GM06990 (cell line): ENCODE measurements at places on chromosomes 7 and 10.

DNA sequence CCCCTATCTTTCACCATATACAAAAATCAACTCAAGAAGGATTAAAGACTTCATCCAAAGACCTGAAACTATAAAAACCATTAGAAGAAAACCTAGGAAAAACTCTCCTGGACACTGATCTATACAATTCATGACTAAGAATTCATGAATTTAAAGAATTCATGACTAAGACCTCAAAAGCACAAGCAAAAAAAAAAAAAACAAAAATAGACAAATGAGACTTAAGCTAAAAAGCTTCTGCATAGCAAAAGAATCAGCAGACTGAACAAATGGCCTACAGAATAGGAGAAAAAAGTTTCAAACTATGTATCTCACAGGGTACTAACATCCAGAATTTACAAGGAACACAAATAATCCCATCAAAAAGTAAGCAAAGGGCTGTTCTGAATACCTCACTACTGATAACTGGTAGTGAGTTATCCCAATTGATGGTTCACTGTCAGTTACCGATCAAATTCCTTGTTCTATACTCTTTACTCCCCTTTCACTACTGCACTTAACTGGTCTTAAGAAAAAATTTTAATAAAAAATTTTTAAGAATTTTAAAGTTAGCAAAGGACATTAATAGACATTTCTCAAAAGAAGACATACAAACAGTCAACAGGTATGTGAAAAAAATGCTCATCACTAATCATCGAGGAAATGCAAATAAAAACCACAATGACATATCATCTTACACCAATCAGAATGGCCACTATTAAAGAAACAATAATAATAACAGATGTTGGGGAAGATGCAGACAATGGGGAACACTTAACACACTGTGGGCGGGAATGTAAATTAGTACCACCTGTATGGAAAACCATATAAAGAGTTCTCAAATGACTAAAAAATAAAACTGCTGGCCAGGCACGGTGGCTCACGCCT is 33.2 kb downstream of the KMT2C start:
- no peak for DNase-seq

- DNase-seq, result no peak
Measured at GRCh38 chr7:36690041-36690440, 34.3 kb downstream of the AOAH start.

DNA sequence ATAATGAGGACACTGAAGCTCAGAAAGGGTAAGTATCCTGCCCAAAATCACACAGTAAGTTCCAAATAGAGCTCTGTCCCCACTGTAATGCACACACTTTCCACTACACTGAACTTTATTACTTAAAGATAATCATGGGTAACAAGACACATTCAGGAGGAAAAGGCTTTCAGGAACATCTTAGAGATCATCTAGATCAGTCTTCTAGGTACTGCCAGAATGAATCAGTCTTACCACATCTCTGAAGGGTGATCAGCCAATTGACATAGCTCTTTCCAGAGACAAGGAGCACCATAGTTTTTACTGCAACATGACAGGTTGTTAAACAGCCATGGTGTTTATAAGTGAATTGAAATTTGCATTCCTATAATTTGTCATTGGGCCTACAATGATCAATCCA is 5.4 kb upstream of the HERPUD2 start:
- DNase-seq, result no peak

- no peak for DNase-seq
Measured at GRCh38 chr7:151018421-151019129, 5.7 kb downstream of the ATG9B start.

DNA sequence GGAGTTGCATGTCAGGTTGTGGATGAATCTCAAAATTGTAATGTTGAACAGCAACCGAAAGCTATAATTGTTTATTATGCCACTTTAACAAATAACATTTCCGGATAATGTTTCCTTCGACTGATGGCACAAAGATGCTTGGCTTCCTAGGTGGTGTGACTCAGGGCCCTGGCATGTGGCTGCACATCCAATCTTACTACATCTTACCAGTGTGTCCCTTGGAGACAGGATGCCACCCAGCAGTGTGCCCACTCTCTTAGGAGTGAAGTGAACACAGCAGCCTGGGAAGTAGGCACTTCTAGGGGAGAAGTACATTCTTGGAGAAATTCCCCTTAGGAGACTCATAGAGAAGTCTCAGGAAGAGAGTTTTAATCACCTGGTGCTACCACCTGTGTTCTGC is 33.0 kb upstream of the GPR26 start:
- DNase-seq, result no peak

DNA sequence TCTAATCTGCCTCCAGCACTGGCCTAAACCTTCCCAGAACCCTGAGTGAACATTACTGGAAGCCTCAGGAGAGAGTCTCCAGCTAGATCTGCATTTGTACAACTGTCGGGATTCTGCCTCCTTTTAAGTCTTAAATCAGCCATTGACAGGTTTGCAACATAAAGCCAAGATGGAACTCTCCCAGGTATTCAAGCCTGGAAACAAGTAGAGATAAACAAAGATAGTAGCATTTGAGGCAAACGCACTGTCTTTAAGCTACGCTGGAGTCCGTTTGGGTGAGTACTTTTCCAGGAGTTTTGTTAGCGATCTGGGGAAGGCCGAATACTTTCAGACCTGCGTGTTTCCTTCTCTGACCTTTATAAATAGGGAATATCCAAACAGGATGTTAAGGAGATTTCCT is 317.2 kb upstream of the FZD8 start:
- DNase-seq, result no peak

GRCh38 chr7:31203551-31203950 is 137.0 kb downstream of the NEUROD6 start:
- no peak for DNase-seq
